Endothelial cell (in vitro differentiated cells): ENCODE measurements at places on chromosomes 1 and 21. TPM values are rescaled to one million over a fixed set of nuclear protein-coding genes. Genes with fewer than 3 reads are reported as not detected.

- DNase-seq: no peak
Observed at GRCh38 chr1:70071601-70072000, 133.8 kb downstream of the LRRC40 start.

LCK gene
- total RNA-seq: 1.1 TPM

ST6GALNAC3 gene
- 46.8 TPM for total RNA-seq

DNA sequence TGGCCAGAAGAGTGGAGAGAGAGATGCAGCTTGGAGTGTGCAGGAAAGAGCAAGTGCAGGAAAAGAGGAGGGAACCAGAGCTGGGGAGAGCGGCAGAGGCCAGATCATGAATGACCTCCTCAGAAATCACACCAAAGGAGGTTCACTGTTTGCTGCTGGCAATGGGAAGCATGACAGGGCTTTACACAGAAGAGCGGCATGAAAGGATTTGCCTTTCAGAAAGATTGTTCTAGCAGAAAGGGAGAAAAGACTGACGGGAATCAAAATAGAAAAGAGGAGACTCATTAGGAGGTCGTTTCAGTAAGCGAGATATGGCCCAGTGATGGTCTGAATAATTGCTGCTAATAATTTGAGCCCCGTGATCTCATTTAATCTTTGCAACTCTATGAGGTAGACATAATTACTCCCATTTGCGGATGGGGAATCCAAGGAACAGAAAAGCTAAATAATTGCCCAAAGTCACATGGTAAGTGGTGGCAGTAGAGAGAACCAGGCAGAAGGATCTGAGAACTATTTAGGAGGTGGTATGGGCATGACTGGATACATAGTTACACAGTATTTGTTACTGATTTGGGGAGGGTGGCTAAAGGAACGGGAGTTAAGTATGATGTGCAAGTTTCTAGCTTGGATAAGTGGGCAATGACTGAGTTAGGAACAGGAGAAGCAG, 12.5 kb upstream of the HNRNPR start:
- DNase-seq: no peak

GRCh38 chr1:6294080-6294889, 33.4 kb upstream of the GPR153 start:
- no peak for DNase-seq

FMN2 gene
- 2.6 TPM for total RNA-seq

DNA sequence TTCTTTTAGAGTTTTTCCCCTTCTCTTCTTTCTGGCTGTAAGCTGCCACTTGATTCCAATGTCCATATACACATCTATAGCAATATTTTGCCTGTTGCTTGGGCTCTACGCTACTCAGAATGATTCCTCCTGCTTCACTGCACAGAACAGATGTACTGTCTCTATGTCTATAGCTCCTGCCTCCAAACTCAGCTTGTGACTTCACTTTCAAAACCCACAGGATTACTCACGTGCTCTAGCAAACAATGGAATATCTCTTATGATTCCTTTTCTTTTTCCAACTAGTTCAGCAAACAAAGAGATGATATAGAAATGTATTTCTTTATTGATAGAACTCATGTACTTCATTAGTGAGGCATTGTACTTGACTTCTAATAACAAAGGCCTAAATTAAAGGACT, 80.5 kb upstream of the SOX13 start:
- DNase-seq: no peak

DNA sequence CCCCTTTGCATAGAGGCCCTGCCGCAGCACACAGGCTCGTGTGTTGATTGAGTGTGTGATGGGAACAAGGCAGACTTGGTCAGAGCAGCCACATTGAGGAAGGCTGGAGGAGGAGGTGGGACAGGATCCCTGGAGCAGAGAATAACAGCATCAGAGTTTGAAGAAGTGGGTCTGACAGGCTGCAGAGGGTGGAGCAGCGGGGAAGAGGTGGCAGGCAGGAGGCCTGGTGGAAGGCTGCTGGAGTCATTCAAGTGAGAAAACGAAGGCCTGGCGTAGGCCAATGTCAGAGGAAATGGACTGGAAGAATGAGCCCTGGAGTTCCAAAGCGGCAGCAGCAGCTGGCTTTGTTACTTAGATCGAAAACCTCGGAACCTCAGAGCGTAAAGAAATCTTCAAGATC, 115.0 kb upstream of the GRIK3 start:
- no peak for DNase-seq

GRCh38 chr1:178768423-178768822, 43.4 kb downstream of the RALGPS2 start:
- DNase-seq: no peak

GRCh38 chr21:40606341-40606740, 240.6 kb downstream of the DSCAM start:
- DNase-seq: no peak

DNA sequence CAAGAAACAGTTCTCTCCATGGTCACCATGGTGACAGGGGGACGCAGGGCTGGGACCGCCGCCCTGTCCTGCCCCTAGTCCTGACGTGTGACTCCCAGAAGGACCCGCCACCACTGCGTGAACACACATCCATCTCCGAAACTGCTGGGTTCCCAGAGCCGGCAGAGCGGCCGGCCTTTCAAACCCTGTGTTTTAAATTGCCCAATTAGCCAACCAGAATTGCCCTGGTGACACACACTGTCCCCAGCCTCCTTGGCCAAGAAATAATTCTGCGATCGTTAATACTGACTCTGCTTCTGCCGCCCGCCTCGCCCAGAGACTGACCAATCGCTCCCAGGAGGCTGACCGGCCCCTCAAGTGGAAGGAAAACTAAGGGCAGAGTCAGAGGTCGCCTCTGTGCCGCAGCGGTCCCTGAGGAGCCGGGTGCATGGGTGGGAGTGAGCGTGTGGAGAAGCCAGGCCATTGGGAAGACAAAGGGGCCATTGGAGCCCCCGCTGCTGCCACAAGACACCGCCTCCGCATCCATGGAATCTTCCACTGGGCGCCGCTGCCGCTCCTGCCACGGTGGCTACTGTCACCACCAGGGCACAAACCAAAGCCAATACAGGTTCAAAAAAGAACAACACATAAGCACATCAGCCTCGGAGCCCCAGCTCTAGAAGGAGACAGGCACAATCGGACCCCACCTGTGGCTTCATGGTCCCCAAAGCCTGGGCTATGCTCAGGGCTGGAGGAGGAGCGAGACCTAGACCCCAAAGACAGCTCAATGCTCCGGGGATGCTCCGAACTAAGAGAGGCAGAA, 273.2 kb downstream of the NPHP4 start:
- DNase-seq: no peak
